ENCODE measurements at places on chromosomes 6 and 20. TPM values are rescaled to one million over a fixed set of nuclear protein-coding genes. Genes with fewer than 3 reads are reported as not detected.

Gene CCM2L
- 7.9 TPM for polyA plus RNA-seq

Gene C20orf96
- polyA plus RNA-seq: 45.0 TPM

- DNase-seq: no peak
Observed at GRCh38 chr6:145733810-145734209, 1.5 kb downstream of the EPM2A start.

DNA sequence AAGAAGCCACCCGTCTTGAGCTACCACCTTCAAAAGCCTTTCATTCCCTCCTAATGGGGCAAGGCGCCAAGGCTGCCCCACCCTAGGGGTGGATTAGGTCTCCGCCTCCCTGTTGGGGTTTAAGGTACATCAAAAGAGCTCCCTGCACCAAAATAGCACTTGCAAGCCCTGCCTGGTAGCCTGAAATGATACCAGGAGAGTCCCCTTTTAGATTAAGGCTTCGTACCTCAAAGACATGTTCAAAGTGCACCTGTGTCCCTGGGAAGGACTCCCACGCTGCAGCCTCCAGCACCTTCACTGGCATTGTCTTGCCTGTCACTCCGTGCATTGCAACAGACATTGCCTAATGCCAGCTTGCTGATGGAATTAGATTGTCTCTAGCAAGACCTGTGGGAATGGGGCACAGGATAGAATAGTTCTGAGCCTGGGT is 15.7 kb upstream of the CDKN1A start:
- DNase-seq: no peak

GRCh38 chr6:170086639-170087420 is 204.0 kb downstream of the DLL1 start:
- DNase-seq: no peak

- DNase-seq: no peak
Observed at GRCh38 chr6:116443105-116443504, 18.1 kb upstream of the CALHM6 start.

DNA sequence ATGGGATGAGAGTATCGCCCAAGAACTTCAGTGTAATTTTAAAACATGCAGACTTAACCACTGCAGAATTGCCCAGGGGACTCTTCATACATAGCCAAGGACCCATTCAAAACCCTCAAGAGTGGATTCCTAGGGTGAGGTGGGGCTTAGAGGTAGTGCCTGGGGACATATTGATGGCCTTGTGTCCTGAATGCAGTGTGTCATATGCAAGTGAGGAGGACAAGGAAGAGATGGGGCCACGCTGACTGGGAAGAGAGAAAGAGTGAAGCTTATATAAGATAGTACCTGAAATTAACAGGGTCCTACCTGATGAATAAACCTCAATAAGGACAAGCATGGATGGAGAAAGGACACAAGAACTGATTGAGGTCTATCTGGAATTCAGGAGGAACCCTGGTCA is 13.9 kb downstream of the MYL9 start:
- DNase-seq: no peak

DNA sequence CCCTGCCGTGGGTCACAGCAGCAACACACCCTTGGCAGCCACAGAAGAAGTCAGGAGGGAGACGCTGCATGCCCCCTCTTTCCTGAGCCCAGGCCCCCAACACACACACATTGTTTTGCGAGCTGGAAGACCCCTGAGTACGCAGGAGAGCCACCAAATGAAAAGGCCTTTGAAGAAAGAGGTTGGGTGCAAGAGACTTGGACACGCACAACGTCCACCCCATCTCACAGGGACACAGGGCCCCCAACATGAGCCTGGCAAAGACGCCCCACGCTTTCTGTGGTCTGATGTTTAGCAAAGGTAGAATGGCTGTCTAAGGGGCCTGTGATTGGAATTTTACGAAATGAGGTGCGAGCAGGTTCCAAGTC is 185.0 kb downstream of the TTLL2 start:
- no peak for DNase-seq
